Vagina (tissue), 2 donors: ENCODE measurements at places on chromosomes 6 and 20. TPM values are rescaled to one million over a fixed set of nuclear protein-coding genes. Genes with fewer than 3 reads are reported as not detected.

DNA sequence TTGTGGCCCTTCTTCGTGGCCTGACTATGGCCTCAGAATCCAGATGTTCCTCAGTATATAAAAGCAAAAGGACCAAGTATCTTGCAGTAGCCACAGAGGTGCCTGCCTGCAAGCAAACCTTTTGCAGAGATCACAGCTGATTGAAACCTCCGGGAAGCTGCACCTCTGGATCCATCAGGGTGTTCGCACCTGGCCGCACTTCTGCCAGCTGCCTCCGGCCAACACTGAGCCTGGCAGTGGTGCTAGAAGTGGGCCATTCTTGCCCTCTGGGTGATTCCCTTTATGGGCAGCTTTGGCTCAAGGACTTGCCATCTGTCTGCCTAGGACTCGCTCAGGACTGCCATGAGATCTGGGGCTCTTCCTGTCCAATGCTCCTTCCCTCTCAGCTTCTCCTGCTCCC lies 214.6 kb upstream of the ECI2 start:
- no peaks in the 10 kb centered on the region for H3K36me3 ChIP-seq
- H3K4me1 ChIP-seq: peaks cover 16% of the 10 kb centered on the region

The MATN4 gene
- total RNA-seq: not detected

The KHDC1L gene
- total RNA-seq: not detected

DNA sequence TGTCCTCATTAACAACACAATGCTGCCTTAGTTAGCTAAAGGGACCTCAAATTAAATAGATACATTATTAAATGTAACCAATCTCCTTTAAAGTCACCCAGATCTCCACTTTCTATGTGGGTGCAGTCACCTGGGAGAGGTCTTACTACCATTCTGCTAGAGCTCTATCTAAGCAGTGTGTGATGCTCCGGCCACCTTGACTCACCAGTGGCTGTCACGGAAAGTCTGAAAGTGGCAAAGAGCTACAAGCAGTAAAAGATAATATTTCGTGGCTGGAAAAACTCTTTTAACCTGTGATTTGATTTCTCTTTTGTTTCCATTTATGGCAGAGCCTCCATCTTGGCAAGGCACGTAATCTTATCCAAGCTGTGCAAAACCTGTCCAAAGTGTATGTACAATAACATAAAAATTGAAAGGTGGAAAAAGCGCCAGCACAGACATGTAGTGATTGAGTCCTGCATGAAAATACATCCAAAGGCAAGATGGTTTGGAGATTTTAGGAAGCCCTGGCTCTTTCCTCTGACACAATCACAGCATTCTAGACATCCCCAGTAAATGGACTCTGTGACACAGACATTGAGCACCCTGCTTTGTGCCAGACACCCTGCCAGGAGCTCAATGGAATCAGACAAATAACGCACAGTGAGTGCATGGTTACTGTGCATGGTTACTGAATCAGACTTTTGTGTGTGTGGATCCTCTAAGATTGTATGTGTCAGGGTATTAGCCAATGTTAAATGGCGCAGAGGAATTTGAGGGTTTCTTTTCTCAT lies 116.6 kb downstream of the ADAT2 start:
- peaks cover 14% of the 10 kb centered on the region for H3K4me1 ChIP-seq
- H3K27me3 ChIP-seq: no peaks in the 10 kb centered on the region
- DNase-seq: no peak
- H3K36me3 ChIP-seq: no peaks in the 10 kb centered on the region

- no peak for DNase-seq
- H3K36me3 ChIP-seq: no peaks in the 10 kb centered on the region
- H3K4me3 ChIP-seq: no peak overlapping the region
- H3K27ac ChIP-seq: no peak overlapping the region
- H3K27me3 ChIP-seq: no peaks in the 10 kb centered on the region
- H3K4me1 ChIP-seq: no peaks in the 10 kb centered on the region
Observed at GRCh38 chr6:6766230-6766905, 177.8 kb downstream of the LY86 start.

The SPEF1 gene
- total RNA-seq: not detected

DNA sequence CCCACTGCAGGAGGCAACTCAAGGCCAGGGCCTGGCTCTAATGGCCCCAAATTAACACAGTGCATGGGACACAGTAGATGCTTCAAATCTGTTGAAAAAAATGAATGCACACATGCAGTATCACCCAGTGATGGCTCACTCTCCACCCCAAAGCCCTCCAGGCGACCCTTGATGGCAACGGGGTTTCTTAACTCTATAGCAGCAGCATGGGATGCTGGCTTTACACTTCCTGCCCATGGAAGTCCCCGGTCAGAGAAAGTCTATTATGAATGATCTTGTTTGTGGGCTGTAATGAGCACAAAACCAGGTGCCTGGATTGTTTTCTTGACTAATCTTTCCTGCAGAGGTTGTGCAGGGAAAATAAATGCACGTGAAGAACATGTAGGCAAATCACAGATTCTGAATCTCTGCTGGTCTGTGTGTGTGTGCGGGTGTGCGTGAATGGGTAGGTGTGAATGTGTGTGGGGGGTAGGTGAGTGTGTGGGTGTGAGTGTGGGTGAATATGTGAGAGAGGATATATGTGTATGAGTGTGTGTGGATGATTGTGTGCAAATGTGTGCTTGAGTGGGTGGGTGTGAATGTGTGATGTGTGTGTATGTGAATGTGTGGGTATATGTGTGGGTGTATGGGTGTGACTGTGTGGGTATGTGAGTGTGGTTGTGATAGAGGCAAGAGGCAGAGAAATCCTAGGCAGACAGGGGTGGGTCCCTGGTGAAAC lies 60.1 kb upstream of the MLN start:
- no peaks in the 10 kb centered on the region for H3K36me3 ChIP-seq
- peaks cover 14% of the 10 kb centered on the region for H3K4me1 ChIP-seq
- no peak overlapping the region for H3K27ac ChIP-seq

The ARG1 gene
- not detected for total RNA-seq

The LHFPL5 gene
- not detected for total RNA-seq

DNA sequence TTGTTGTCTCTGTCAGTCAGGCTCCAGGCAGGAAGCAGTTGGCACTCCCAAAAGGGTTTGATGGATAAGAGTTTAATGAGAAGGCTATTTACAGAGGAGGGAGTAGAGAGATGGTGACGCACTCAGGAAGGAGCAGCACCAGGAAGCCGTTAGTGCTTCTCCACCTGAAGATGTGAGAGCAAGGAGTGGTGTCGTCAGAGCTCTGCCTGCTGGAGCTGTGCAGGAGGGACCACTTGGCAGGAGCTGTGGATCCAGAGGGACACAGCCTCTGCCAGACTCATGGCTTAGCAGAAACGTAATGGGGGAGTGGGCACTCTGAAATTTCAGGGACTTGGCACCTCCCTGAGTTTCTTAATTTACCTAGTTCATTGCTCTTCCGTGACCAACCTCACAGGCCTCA lies 16.8 kb downstream of the DAAM2 start:
- no peaks in the 10 kb centered on the region for H3K27me3 ChIP-seq
- no peaks in the 10 kb centered on the region for H3K36me3 ChIP-seq
- no peak for DNase-seq
- peaks cover 49% of the 10 kb centered on the region for H3K4me1 ChIP-seq
- no peak overlapping the region for H3K4me3 ChIP-seq

GRCh38 chr6:110414669-110415068 lies 706 bp downstream of the DDO start:
- no peaks in the 10 kb centered on the region for H3K36me3 ChIP-seq
- peak overlapping the region; percentile 36 for H3K4me3 ChIP-seq
- DNase-seq: no peak
- no peaks in the 10 kb centered on the region for H3K27me3 ChIP-seq
- peaks cover 18% of the 10 kb centered on the region for H3K4me1 ChIP-seq
- peak overlapping the region; percentile 62 for H3K27ac ChIP-seq

DNA sequence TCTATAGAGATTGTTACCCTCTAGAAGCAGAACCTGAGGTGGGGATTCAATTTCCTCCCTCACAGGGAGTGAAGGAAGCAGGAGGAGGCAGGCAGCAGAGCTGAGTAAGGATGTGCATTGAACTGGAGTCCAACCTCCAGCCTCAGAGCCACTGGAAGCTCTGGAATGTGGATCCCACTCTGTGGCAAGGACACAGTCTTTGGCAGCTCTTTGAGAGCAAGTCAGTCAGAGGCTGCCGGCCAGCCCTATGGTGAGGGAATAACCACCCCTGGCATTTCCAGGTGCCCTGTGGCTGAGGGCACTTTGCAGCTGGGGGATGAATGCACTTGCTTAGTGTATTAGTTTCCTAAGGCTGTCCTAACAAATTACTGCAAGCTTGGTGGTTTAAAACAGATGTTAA lies 37.2 kb downstream of the EBF4 start:
- no peaks in the 10 kb centered on the region for H3K4me1 ChIP-seq
- H3K27me3 ChIP-seq: no peaks in the 10 kb centered on the region
- no peak overlapping the region for H3K27ac ChIP-seq
- DNase-seq: no peak

GRCh38 chr6:80183019-80183795 lies 76.7 kb downstream of the BCKDHB start:
- H3K36me3 ChIP-seq: peaks cover 3% of the 10 kb centered on the region
- no peak for DNase-seq
- H3K4me3 ChIP-seq: no peak overlapping the region
- no peaks in the 10 kb centered on the region for H3K4me1 ChIP-seq
- no peak overlapping the region for H3K27ac ChIP-seq

GRCh38 chr6:166958926-166959861 lies 2.8 kb upstream of the RNASET2 start:
- no peak overlapping the region for H3K4me3 ChIP-seq
- no peaks in the 10 kb centered on the region for H3K36me3 ChIP-seq
- H3K27me3 ChIP-seq: no peaks in the 10 kb centered on the region
- peaks cover 31% of the 10 kb centered on the region for H3K4me1 ChIP-seq
- DNase-seq: no peak
- H3K27ac ChIP-seq: no peak overlapping the region

DNA sequence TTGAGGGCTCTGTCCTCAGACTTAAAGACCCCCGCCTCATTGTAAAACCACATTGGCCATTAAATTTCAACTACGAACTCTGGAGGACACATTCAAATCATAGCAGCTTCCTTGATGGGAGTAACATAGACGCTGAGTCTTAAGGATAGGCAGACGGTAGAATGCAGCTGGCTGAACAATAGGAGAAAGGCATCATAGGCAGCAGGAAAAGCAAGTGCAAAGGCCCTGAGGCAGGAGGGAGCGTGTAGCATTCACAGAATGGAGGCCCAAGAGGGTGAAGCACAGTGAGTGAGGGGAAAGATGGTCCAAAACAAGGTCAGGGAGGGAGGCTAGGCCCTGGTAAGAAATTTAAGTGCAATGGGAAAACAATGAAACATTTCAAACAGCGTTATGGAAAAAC lies 8.6 kb upstream of the PFDN4 start:
- H3K4me1 ChIP-seq: no peaks in the 10 kb centered on the region
- DNase-seq: no peak
- no peaks in the 10 kb centered on the region for H3K36me3 ChIP-seq
- H3K27ac ChIP-seq: no peak overlapping the region
- H3K27me3 ChIP-seq: no peaks in the 10 kb centered on the region

- H3K4me3 ChIP-seq: no peak overlapping the region
- DNase-seq: no peak
- no peak overlapping the region for H3K27ac ChIP-seq
- no peaks in the 10 kb centered on the region for H3K4me1 ChIP-seq
- H3K27me3 ChIP-seq: no peaks in the 10 kb centered on the region
Observed at GRCh38 chr6:157464653-157465535, 83.9 kb downstream of the ZDHHC14 start.

GRCh38 chr6:96809119-96809518 lies 28.2 kb downstream of the GPR63 start:
- no peaks in the 10 kb centered on the region for H3K4me1 ChIP-seq
- no peak overlapping the region for H3K27ac ChIP-seq
- no peak for DNase-seq

The CCND3 gene
- 122 TPM for total RNA-seq

- no peak within 1 kb of the TSS for H3K27ac ChIP-seq
- no peaks in the 10 kb centered on the region for H3K36me3 ChIP-seq
- peaks cover 10% of the 10 kb centered on the region for H3K4me1 ChIP-seq
- no peak within 1 kb of the TSS for H3K4me3 ChIP-seq
Observed at GRCh38 chr20:6053776-6054688, at the start of gene LRRN4. Gene LRRN4, minus strand, starts transcription at chr20:6054060. Its CDS starts 1,261 bp downstream, at chr20:6052799.

- no peak for DNase-seq
- peaks cover 13% of the 10 kb centered on the region for H3K4me1 ChIP-seq
- no peak overlapping the region for H3K4me3 ChIP-seq
- H3K27ac ChIP-seq: no peak overlapping the region
- H3K36me3 ChIP-seq: no peaks in the 10 kb centered on the region
- no peaks in the 10 kb centered on the region for H3K27me3 ChIP-seq
Observed at GRCh38 chr20:8121666-8122065, 10.4 kb upstream of the PLCB1 start.

GRCh38 chr6:14259594-14260152 lies 142.1 kb downstream of the CD83 start:
- no peak overlapping the region for H3K27ac ChIP-seq
- H3K4me3 ChIP-seq: no peak overlapping the region
- H3K36me3 ChIP-seq: no peaks in the 10 kb centered on the region
- no peaks in the 10 kb centered on the region for H3K4me1 ChIP-seq
- DNase-seq: no peak

DNA sequence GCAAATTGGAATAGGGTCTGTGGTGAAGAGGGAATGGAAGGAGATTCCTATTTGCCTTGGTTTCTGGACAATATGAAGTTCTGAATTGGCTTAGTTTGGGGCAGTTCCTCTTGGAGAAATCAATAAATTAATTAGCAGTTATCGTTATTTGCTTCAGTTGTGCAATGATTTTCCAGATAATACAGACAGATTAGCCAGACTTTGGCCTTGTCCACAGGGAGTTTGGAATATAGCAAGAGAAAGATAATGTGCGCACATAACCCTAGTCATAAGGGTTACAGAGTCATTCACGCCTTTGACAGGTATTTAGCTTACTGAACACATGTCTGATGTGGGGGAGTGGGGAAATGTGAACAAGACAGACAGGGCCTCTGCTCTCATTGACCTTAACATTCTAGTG lies 1.3 kb downstream of the ATRN start:
- no peak for DNase-seq
- peaks cover 34% of the 10 kb centered on the region for H3K4me1 ChIP-seq
- H3K36me3 ChIP-seq: no peaks in the 10 kb centered on the region
- no peak overlapping the region for H3K27ac ChIP-seq
- H3K27me3 ChIP-seq: no peaks in the 10 kb centered on the region

The CUL7 gene
- total RNA-seq: 13.0 TPM

DNA sequence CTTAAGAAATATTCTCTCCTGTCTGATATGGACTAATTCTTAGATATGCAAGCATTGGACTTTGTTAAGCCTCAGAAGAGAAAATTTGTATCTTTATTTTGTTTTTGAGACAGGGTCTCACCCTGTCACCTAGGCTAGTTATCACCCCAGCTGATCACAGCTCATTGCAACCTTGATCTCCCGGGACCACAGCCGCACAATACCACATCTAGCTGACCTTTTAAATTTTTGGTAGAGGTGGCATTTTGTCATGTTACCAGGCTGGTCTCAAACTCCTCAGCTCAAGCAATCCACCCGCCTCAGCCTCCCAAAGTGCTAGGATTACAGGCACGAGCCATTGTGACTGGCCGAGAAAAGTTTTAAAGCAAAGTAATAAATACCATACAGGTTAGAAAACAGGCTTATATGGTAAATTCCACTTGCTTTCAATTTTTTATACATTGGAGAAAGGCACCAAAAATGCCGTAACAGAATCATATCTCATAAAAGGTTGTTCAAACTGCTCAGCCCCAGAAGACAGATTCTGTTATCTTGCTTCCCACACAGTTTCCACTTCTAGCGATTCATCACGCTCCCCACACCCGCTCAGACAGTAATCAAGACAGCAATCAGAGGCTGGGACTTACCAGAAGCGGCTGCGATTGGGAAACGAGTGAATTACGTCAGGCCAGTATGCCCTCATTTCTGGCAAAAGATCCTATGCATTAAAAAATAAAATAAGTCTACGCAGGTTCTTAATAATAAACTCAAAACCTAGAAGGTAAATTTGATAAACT lies 13.8 kb downstream of the RNASET2 start:
- no peak for DNase-seq
- H3K36me3 ChIP-seq: no peaks in the 10 kb centered on the region
- H3K27me3 ChIP-seq: no peaks in the 10 kb centered on the region
- H3K4me1 ChIP-seq: no peaks in the 10 kb centered on the region
- no peak overlapping the region for H3K27ac ChIP-seq
